ENCODE measurements at places on chromosomes 2 and 18.

- DNase-seq, result no peak
Measured at GRCh38 chr2:137721733-137722132, 242.5 kb upstream of the HNMT start.

- DNase-seq, result no peak
Measured at GRCh38 chr2:240255811-240256703, 115.6 kb upstream of the OTOS start.

- no peak for DNase-seq
Measured at GRCh38 chr2:109265369-109265768, 136.4 kb downstream of the SH3RF3 start.

DNA sequence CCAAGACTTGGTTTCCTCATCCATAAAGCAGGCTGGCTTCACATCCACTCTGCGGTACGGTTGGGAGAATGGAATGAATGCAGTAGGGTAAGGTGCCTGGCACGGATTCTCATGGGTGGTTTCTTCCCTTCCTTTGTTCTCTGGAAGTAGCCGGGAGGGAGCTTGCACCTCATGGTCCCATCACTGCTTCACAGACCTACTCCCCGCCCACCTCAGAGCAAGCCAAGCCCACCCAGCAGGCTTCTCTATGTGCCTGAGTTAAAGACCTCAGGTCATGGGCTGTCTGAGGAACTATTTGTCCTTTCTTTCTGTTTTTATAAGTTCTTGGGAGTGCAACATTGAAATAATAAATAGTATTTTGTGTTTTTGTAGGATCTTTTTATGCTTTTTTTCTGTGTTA, 3.5 kb downstream of the DCDC2C start:
- no peak for DNase-seq

DNA sequence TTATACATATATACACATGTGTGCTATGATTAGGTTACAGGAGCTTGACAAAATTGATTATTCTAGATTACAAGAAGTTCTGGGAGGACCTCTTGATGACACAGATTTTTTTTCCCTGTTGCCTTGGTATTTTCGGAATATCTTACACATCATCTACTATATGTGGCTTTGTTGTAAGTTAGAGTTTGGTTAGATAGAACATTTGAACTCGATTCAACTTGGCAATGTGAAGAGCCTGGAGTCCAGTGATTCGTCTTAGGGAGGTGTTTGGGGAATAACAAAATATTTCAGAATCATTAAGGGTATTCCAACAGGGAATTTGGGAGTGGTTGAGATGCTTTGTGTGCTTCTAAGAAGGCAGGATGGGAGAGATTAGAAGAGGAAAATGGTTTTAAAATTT, 39.3 kb upstream of the EFEMP1 start:
- DNase-seq, result no peak

GRCh38 chr2:235049069-235049468, 97.3 kb downstream of the SH3BP4 start:
- DNase-seq, result no peak

GRCh38 chr2:30860003-30860725, 52.9 kb upstream of the CAPN13 start:
- DNase-seq, result no peak

GRCh38 chr2:101149241-101150192, 1.7 kb downstream of the TBC1D8 start:
- DNase-seq, result no peak

- no peak for DNase-seq
Measured at GRCh38 chr2:88561646-88562388, 65.4 kb downstream of the EIF2AK3 start.

DNA sequence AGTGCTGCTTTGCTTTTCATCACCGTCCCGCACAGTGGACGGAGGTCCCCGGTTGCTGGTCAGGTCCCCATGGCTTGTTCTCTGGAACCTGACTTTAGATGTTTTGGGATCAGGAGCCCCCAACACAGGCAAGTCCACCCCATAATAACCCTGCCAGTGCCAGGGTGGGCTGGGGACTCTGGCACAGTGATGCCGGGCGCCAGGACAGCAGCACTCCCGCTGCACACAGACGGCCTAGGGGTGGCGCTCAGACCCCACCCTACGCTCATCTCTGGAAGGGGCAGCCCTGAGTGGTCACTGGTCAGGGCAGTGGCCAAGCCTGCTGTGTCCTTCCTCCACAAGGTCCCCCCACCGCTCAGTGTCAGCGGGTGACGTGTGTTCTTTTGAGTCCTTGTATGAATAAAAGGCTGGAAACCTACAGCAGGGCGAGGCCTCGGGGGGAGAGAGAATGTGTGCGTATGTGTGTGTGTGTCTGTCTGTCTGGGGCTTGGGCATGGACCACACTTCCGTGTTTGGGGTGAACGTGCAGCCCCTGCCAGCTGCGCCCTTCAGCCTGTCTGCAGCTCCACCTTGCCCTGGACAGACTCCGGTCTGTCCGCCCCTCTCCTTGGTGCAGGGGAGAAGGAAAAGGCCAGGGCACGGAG, 32.3 kb downstream of the GPC1 start:
- peak; percentile 8 for DNase-seq

DNA sequence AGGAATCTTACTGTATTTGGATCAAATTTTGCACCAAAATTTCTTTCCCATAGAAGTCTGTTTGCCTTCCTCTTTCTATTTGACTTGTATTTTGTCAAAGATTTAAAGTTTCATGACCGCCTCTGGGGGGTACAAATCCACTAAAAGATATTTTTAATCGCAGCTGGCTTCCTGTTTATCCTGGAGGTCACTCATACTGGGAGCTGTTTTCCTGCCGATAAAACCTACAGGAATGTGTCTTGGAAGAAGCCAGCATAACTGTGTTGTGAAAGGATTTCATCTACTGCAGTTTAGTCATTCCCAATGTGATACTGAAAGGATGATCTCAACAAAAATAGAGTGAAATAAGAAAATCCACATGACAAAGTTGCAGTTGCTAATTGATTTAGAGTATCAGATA, 184.0 kb downstream of the RIT2 start:
- DNase-seq, result no peak

DNA sequence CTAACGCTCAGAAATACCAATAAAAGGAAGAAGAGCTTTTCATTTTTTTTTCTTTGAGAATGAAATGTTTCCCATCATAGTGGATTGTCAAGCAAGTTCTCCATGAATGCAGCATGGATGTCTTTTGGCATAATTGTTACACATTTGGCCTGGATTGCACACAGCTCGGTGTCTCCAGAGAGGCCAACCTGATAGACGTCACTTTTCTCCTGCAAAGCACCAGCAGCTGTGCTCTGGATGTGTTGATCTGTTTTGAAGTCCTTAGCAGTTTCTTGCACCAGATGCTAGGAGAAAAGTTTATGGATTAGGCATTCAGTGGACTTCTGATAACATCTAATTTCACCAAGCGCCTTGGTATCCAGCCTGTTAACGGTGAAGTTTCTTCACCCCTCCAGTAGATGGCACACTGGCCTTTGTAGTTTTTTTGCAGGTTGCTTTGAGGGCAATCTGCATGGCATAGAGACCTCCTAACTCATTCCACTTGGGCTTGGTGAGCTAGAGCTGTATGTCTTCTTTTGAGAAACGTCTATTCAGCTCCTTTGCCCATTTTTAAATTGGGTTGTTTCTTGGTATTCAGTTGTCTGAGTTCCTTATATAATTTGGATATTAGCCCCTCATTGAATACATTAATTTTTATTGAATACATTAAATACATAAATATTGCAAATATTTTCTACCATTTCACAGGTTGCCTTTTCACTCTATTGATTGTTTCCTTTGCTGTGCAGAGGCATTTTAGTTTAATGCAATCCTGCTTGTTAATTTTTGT, 59.7 kb downstream of the PTH2R start:
- peak; percentile 22 for DNase-seq

DNA sequence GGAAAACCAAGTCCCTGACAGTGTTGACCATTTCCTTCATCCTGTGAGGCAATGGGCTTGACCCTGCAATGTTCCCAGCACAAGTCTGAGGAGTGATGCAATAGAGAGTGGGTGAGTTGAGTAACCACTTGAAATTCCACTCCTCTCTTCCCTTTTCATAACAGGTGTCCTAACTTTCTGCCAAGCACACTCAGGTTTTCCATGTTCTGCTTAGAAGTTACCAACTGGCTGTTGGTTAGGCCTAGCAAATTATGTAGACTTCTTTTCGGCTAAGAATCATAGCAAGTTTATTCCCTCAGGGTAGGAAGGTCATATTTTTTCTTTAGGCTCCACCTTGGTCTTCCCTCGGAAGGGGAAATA, 11.5 kb downstream of the GNLY start:
- no peak for DNase-seq

- DNase-seq, result no peak
Measured at GRCh38 chr18:34321066-34321465, 96.4 kb upstream of the NOL4 start.

DNA sequence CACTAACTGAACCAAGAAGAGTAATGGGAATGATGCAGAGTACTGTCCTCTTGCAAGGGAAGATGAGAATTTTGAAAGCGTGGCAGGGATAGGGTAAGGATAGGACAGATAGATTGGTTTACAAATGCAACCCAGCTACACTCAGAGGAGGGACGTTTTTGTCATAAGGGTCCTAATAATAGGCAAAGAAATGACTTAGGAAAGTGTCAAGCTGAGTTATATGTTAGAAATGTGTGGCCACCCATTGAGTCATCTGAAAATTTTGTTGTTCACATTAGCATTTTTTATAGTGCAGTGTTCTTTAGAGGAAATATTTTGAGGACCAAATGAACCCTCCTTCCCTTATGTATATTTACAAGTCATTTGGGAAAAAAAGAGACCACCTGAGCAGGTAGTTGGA, 137.5 kb downstream of the PHLPP1 start:
- DNase-seq, result no peak

- no peak for DNase-seq
Measured at GRCh38 chr18:7608781-7609201, 41.7 kb downstream of the PTPRM start.

- no peak for DNase-seq
Measured at GRCh38 chr2:158799181-158799580, 4.1 kb downstream of the DAPL1 start.

GRCh38 chr2:39664888-39665591, 677 bp upstream of the TMEM178A start:
- DNase-seq, result no peak

- DNase-seq, result no peak
Measured at GRCh38 chr2:182824056-182824766, 42.2 kb downstream of the FRZB start.

GRCh38 chr18:58117786-58118403, 73.9 kb downstream of the NEDD4L start:
- DNase-seq, result no peak

DNA sequence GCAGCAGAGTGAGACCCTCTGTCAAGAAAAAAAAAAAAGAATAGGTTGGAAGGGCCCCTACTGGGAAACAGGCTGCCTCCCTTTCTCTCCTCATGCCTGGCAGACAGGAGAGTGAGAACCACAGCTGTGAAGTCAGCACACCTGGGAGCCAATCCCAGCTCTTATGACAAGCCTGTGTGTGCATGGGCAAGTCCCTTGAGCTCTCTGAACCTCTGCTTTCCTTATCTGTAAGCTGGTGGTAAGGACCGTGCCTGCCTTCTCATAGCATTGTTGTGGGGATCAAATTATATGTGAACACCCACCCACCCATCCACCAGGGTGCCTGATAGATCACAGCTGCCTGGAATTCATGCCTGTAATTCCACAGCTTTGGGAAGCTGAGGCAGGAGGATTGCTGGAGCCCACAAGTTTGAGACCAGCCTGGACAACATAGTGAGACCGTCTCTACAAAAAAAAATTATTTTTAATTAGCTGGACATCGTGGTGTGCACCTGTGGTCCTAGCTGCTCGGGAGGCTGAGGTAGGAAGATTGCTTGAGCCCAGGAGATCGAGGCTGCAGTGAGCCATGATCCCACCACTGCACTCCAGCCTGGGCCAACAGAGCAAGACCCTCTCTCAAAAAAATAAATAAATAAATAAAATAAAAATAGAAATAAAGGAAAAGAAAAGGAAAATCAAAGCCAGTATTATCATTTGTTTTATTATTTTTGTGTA, 66.9 kb upstream of the MCFD2 start:
- DNase-seq, result no peak

GRCh38 chr2:108403494-108403893, 25.7 kb downstream of the SULT1C4 start:
- DNase-seq, result no peak

DNA sequence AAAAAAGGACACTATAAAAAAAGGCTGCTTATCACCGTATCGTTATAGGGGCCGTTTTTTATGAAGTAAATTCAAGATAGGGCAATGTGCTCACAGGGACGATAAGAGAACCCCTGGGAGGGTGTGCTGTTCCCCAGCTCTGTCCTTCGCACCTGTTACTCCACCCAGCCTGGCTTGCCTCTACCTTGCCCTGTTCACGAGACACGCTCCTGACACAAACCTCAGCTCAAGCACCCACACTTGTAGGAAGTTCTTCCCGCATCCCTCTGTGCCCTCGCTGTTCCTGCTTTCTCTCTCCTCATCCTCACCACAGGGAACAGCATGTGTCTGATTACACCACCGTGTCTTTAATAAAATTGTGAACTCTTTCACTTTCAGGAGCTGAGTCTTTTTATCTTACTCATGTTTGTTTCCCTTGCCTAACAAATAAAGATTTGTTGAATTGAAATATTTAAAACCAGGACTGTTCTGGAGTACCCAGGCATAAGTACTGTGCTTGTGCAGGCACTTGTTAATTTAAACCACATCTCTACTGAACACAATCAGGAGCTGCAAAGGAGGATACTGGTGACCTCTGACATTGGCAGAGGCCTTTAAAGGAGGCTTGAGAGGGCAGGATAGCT, 26.0 kb upstream of the KIDINS220 start:
- no peak for DNase-seq

DNA sequence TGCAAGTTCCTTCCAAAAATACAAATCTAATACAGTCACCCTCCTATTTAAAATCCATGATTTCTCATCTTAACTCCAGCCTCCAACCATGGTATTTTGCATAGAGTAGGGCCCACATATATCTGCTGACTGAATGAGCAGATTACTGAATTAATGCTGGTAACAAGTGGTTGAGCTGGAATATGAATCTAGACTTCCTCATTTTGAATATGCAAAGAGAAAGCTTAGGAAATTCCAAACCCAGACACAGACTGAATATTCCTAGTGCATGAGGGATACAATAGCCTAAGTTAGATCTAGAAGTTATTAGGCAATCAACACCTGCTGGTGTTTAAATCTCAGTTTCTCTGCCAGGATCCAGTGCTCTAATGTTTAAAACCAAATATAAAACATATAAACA, 215.1 kb upstream of the CYP26B1 start:
- DNase-seq, result no peak

DNA sequence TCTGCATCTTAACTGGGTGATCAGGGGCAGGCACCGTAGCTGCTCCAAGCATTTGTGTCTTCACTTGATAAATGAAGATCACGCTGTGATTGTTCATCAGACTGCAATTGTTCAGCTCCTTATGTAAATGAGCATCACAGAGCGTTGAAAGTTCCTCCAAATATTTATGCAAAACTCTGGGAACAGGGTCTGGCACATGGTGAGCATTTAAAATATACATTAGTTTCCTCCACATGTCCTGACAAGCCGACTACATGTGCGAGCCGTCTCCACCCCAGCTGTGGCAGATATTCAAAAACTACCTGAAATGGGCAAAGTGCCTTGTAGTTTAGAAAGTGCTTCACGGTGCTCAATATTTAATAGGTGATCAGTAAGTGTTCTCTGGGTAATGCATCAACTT, 175.1 kb upstream of the ID2 start:
- DNase-seq, result no peak
